ENCODE measurements at places on chromosomes 11 and 22.

GRCh38 chr11:99080154-99080553 is 59.4 kb downstream of the CNTN5 start:
- DNase-seq, result no peak

- peak; percentile 52 for DNase-seq
These were observed 8.5 kb upstream of the CHRDL2 start for GRCh38 chr11:74739546-74740270.

GRCh38 chr11:44614281-44614775 is 48.9 kb downstream of the CD82 start:
- DNase-seq, result no peak

GRCh38 chr11:65485920-65486219 is 13.0 kb upstream of the MALAT1 start:
- DNase-seq, result no peak

- DNase-seq, result no peak
These were observed 4.9 kb downstream of the SLCO2B1 start for GRCh38 chr11:75155570-75156422.

- no peak for DNase-seq
These were observed 353.4 kb downstream of the TENM4 start for GRCh38 chr11:79087238-79087960.

GRCh38 chr22:34592123-34592740 is 473.7 kb upstream of the ISX start:
- DNase-seq, result no peak

GRCh38 chr11:21564833-21565682 is 627.8 kb upstream of the ANO5 start:
- DNase-seq, result no peak

GRCh38 chr11:78691215-78691614 is 116.6 kb upstream of the NARS2 start:
- DNase-seq, result no peak

- DNase-seq, result no peak
These were observed 118.1 kb downstream of the ATM start for GRCh38 chr11:108340973-108341372.

GRCh38 chr11:63738720-63739360 is 29.7 kb downstream of the ZFTA start:
- DNase-seq, result peak; percentile 60

DNA sequence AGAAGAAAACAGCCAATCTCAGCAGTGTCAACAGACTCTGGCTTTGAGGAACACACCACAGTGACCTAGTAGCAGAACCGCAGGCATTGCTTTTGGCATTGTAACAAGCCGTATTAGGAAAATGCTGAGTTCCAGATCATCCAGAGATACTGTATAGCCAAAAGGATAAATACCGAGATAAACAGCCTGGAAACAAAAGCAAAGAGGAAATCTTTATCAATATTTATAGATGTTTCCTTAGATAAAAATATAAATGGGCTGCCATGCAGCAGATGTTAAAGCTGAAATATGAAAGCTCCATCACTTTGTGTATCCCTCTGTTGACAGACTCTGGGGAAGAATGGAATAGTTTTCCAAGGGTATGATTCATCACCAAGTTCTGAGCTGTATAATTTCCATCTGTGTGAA is 98.9 kb upstream of the TP53AIP1 start:
- DNase-seq, result no peak

DNA sequence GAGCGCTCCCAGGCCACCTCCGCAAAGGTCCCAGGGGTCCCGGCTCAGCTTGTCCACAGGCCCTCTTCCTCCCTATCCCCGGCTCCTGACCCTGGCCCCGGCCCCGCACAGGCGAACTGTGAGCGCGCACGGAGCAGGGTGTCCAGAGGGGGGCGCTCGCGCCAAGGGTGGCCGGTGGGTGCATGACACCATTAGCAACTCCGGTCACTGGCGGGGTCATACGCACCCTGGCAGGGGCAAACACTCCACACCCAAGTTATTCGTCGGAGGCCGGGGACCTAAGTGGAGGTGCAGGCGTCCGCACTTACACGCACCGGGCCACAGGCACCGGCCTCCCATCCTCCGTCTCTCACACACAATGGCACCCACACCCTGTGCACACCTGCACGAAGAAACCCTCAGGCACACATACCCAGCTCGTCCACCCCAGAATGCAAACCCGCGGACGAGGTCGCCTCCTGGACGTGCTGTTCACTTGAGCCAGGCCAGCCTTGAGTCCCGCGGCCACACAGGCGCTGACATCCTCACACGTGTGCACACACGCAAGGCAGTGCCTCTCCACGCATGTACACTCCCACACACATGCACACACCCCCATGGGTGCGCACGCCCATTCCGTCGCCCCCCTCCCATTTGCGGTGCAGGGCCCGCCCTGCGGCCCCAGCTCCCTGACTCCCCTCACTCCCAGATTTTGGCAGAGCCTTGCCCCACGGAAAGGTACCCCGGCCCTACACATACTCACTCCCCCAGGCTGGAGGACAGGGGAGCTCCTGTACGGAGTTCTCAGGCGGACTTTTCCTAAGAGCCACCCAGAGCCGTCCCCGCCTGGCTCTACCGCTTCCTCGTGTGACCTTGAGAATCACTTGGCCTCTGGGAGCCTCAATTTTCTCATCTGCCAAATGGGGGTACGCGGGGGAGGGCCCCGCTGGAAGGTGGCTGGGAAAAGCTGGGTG is at the start of gene RASGRP2:
Gene RASGRP2 (minus strand): TSS at position 552 of the 953 bp plus-strand sequence. CDS start 1,276 bp downstream, outside the sequence.
- DNase-seq, result peak; percentile 75

DNA sequence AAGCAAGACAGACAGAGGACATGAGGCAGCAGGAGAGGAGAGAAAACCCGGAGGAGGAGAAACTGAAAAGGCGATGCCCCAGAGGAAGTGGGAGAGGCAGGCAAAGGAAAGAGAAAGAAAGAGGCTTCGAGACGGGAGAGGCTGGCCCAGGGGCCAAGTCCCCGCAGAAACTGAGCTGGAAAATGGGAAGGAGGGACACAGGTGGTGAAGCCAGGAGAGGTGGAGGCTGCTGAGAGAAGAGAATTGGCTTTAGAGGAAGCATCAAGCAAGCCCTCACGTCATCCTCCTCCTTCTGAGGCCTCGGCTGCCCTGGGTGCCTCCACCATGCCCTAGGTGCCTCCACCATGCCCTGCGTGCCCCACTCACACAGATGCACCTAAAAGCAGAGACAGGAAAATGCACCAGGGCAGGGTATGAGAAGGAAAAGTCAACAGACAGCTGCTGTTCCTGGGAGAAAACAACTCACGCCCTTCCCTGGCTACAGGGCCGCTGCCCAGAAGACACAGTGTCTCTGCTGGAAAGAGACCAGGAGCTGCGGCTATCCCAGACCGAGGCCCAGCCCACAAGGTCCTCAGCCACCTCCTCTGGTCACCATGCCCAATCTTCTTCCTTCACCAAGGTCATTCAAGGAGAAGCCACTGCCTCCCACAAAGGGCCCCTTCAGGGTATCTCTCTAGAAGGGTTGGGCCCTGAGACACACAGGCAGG is 14.3 kb downstream of the FXYD6 start:
- no peak for DNase-seq

- DNase-seq, result no peak
These were observed 17.9 kb upstream of the KCNQ1OT1 start for GRCh38 chr11:2717561-2718325.

DNA sequence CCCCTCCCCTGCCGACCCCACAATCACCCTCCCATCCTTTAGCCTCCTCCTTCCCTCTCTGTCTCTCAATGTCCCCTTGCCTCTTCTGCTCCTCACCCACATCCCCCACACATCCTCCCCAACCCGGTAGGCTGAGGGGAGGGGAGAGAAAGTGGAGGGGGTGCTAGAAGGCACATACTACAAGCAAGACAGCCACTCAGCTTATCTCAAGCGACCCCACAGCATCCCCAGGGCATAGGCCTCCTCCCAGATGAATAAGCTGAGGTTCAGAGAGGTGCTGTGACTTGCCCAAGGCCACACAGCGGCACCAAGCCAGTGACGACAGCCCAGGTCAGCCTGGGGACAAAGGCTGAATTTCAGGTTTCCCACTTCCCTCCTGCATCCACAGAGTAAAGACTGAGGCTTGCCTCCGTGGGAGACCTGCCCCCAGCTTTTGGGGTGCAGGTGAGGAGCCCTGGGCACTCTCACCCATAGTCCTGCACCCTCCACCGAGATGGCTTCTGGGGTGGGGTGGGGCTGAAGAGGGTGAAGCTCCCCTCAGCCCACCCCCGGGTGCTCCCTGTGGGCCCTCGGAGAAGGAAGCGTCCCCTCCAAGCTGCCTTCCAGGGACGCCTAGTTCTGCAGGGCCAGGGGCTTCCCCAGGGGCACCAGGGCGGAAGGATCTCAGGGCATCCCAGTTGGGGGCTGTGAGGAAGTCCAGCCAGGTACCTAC is 511 bp downstream of the RAC2 start:
- no peak for DNase-seq

DNA sequence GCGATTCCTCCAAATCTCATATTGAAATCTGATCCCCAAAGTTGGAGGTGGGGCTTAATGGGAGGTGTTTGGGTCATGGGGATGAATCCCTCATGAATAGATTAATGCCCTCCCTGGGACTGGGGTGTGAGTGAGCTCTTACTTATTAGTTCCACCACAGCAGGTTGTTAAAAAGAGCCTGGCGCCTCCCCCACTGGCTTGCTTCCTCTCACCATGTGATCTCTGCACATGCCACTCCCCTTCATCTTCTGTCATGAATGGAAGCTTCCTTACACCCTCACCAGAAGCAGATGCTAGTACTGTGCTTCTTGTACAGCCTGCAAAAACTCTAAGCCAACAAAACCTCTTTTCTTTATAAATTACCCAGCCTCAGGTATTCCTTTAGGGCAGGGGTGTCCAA is 8.8 kb downstream of the RRAS2 start:
- no peak for DNase-seq

DNA sequence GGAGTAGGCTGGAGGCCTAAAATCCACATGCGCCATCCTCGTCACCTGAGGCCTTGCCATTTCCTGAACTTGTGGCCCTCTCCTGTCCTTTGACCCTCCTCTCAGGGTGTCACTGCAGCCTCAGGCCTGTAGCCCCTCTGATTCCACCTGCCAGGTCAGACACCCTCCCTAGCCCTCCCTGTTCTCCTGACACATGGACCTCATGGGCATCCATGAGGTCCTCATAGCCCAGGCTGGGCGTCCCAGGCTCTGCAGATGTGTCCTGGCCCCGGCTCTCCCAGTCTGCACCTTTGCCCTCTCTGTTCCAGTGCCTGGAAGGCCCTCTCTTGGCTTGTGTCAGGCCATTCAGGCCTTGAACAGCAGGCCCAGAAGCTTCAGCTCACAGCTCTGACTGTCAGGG is 15.8 kb downstream of the RAB36 start:
- no peak for DNase-seq

GRCh38 chr11:108836541-108836940 is 171.7 kb downstream of the DDX10 start:
- no peak for DNase-seq

DNA sequence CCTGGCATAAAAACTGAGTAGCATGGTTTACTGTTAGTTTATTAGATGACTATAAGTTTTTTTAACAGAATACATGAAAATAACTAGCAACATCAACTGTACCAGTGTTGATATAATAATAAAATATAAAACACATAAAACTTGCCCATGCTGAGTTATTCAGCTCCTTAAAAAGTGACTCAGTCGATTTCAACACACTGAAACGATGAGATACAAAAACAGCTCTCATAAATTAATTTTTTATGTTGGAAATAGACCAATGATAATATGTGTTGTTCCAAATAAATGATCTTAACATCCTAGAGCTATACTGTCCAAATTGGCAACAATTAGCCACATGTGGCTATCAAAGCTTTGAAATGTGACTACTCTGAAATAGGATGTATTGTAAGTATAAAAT is 15.9 kb downstream of the PDGFD start:
- no peak for DNase-seq
